ELR (cell line): ENCODE measurements at places on chromosomes 5 and 9.

DNA sequence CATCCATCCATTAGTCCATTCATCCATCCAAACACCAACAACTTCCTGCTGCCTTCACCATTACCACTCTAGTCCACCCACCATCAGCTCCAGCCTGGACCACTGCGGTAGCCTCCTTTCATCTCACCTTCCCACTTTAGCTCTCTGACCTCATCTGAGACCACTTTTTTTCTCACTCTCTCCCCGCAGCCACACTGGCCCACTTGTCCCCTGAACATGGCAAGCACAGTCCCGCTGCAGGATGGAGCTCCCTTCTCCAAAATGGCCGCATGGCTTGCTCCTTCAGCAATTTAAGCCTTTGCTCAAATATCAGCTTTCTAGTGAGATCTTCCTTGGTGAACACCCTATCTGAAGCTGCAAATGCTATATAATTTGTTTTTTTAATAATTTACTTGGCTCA lies 11.1 kb downstream of the CSF1R start:
- no peak for DNase-seq

GRCh38 chr5:1429496-1429895 lies 15.7 kb downstream of the SLC6A3 start:
- no peak for DNase-seq

- no peak for DNase-seq
These were observed 8.5 kb downstream of the NOP16 start for GRCh38 chr5:176379881-176380280.

- DNase-seq = peak; percentile 86
These were observed 196.4 kb downstream of the TRPM3 start for GRCh38 chr9:70924895-70925547.

DNA sequence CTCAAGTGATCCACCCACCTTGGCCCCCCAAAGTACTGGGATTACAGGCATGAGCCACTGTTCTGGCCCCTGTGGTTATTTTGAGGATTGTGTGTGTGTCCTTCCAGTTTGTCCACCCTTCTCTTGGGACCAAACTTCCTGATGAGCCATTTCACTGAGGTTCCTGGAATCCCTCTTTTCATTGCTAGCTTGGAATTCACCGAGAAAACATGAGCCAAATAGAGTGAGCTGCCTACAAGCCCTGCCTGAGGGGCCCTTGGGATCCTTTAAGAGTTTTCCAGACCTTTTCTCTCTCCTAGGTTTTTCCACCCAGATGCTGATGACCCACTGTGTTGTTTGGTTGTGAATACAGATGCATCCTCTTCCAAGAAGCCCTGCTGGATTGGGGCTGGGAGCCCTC lies 13.2 kb upstream of the KIF12 start:
- DNase-seq = no peak

GRCh38 chr5:82692826-82693225 lies 384.4 kb downstream of the TMEM167A start:
- no peak for DNase-seq

DNA sequence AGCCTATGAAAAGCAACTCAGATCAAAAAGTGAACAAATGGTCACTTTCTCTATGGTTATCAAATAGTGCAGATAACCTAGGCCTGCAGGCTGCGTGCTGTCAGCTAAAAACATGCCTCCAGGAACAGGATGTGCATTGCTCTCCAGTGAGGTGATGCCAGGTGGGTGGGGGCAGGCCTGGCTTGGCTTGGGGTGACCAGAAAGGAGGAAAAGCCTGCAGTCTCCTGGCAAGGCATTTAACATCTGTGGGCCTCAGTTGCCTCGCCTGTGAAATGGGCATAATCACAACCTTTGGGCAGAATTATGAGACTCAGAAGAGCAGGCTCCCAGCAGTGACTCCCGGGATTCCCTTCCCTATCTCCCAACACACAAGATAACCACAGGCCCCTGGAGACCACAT lies 135.9 kb downstream of the COL23A1 start:
- DNase-seq = no peak

DNA sequence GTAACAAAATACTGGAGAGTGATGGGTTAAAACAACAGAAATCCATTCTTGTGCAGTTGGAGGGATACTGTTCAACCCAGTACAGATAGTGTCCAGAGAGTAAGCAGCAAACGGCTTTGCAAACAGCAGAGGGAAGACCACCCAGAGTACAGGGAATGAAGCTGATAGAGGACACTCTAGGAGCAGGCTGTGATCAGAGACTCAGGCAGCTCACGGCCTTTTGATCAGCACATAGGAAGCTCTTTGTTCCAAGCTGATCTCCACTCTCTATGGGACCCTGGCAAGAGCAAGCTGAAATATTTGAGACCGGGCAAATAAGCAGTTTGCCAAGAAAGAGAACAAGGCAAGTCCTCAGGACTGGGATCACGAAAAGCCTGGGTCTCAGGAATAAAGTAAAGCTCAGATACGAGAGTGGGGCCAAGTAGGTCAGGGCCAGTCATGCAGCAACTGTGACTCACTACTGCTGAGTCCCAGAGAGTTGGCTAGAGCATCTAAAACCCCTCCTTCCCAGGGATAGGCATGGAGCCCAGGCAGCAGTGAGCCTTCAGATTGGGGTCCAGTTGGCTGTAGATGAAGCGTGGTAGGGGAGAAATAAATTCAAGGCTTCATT lies 52.4 kb downstream of the MELK start:
- peak; percentile 84 for DNase-seq

DNA sequence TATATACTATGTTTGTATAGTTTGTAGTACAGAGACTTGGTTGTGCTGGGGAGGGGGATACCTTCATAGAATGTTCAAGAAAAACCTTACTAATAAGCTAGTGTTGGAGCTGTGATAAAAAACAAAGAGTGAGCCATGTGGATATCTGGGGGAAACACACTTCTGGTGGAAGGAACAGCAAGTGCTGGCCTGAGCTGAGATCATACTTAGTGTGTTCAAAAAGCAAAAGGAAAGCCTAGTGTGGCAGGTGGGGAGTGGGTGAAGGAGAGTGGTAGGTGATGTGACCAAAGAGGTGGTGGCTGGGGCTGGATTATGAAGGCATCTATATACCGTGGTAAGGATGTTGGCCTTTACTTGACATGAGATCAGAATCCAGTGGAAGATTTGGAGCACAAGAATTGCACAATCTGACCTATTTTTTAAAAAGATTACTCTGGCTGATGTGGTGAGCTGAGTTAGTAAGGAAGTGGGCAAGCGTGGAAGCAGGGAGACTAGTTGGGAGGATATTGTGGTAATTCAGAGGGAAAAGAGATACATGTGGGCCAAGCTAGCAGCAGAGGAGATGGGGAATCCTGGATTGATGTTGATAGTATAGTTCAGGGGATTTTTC lies 26.6 kb downstream of the PALM2AKAP2 start:
- peak; percentile 33 for DNase-seq

DNA sequence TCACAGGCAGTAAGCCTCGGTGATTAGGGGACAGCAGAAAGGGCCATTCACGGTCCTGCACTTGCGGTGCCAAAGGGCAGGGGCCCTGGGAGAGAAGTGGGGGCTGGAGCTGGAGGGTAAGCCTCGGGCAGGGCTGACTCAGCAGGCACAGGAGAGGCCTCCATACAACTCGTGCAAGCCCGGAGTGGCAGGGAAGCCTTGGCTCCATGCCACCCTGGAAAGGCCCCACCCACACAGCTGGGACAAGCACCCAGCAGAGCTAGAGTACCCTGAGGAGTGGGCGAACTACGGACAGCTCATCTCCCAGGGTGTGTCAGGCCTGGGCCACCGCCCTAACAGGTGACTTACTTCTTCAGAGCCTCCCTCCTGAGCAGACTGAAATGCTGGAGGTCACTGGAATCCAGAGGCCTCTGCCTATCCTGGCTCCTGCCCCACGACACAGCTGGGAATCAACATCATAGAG lies 5.6 kb upstream of the CAMK2A start:
- DNase-seq = peak; percentile 74

GRCh38 chr5:159269723-159270122 lies 6.6 kb downstream of the UBLCP1 start:
- DNase-seq = no peak

DNA sequence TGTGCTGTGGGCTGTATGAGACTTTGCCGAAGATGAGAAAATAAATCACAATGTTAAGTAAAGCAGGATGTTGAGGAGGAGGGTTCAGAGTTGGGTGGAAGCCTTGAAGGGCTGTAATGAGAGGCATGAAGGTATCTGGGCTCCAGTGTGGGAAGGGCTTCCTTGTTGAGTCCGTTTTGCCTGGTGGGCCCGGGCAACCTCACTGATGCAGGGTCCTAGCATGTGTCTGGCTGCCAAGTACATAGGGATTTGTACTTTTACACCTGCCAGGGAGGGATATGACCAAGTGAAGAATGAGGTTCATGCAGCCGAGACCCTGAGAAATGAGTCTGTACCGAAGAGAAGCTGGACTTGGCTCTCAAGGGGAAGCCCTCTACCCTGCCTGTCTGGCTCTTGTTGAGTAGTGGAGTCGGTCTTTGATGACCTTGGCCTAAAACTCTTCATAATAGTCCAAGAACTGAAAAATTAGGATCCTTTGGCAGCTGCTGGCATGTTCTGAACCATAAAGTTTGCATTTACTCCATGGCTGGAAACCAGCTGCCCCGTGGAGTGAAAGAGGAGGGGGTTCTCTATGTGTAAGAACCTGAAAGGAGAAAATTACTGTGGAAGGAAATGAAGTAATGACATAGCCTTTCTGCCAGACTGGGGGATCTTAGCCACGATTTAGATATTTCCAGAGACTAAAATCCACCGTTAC lies 59.0 kb upstream of the DPYSL3 start:
- no peak for DNase-seq

GRCh38 chr9:6502399-6502798 lies 89.4 kb downstream of the UHRF2 start:
- DNase-seq = peak; percentile 49

- DNase-seq = peak; percentile 75
These were observed 5.2 kb upstream of the RAPGEF6 start for GRCh38 chr5:131640043-131640856.

DNA sequence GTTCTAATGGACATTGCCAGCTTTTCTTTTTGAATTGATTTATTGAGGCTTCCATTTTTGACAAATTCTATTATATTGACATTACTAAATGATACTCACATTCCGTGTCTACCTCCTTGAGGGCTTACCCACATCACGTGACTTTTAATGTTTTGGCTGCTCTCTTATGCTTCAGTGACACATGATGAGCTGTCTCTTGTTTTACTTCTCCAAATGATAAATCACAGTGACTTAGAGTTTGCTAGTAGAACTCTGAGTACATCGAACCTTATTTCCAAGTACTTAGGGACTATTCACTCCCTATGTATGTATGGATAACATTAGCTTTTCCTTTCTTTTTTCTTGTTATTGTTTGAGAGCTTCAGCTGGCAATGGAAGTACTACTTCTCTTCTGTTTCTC lies 169.8 kb upstream of the KCNN2 start:
- peak; percentile 96 for DNase-seq

DNA sequence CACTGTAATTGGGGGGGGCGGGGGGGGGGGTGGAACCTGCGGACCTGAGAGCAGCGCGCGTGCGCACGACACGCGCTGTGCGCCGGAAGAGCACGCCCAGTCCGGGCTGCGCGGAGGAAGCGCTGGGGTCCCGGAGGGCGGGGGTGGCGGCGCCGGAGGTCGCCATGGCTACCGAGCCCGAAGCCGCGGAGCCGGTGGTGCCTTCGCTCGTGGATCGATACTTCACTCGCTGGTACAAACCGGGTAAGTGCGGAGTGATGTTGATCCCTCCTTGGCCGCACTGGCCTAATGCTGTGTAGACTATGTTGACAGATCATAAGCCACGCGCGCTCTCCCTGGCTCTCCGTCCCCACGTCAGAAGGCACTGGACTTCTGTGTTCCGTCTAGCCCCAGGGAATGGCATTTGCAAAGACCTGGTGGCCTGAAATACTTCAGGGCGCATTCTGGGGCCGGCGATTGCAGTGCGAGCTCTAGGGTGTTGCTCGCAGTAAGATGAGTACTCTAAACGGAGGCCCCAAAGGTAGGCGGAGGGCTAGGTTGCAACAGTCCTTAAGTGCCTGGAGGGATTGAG lies at the start of gene ABITRAM:
Gene ABITRAM (plus strand): TSS at position 78 of the 571 bp plus-strand sequence. CDS start 87 bp downstream, at position 165.
- peak; percentile 83 for DNase-seq

DNA sequence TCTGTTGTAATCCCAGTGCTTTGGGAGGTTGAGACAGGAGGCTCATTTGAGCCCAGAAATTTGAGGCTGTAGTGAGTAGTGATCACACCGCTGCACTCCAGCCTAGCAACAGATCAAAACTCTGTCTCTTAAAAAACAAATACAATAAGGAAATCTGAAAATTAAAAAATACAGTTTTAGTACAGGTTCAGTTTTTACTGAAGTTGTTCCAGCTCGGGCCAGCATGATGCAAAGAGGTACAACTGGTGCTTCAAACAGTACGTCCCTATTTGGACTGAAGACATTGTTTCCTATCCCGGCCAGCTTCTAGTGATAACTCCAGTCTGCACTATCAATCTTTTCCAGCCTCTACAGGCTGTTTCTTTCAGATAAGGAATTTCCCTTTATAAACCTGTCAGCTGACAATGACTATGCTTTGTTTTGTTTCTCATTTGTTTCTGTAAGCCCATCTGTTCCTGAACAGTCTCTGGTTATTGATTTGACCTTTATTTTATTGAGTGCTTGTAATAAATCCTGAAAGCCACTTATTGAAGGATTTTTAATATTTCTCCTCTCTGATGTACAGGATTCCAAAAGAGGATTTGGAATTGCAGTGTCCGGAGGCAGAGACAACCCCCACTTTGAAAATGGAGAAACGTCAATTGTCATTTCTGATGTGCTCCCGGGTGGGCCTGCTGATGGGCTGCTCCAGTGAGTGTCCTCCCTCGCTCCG lies 41.9 kb downstream of the TJP2 start:
- no peak for DNase-seq

DNA sequence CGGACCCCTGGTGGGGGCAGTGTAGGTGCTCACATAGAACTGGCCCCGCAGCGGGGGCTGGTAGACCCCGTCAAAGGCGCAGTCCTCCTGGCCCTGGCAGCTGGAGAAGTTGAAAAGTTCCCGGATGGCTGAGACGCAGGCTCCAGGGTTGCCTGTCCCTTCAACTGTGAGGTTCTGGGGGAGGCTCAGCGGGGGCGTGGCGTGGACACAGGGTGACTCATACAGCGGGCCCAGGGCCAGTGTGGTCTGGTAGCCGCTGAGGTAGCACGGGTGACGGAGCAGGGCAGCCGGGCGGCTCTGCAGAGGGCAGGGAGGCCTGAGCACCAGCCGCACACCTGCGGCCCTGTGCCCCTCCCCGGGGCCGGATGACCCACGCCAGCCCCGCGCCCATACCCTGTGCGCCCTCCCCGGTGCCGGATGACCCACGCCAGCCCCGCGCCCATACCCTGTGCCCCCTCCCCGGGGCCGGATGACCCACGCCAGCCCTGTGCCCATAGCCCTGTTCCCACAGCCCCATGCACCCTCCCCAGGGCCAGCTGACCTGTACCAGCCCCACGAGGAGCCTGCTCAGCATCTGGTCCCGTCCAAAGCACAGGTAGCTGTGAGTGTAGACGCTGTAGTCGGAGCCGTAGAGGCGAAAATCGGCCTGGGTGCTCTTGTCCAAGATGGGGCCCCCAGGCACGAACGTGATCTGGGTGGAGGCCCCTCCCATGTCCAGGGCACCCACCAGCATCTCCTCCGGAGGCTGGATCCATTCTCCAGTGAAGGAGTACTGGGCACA lies 5.0 kb downstream of the ENTPD8 start:
- peak; percentile 93 for DNase-seq
